GM13977 (cell line): ENCODE measurements at places on chromosomes 2 and 18.
A peak's percentile ranks its signal among the peaks of the same experiment; 100 is the strongest.

- DNase-seq = peak; percentile 67
These were observed 13.1 kb downstream of the HS6ST1 start for GRCh38 chr2:128305555-128306080.

GRCh38 chr18:76479351-76480238 is 15.4 kb downstream of the ZNF516 start:
- DNase-seq = no peak

GRCh38 chr2:215354771-215355695 is 43.2 kb downstream of the ATIC start:
- no peak for DNase-seq

DNA sequence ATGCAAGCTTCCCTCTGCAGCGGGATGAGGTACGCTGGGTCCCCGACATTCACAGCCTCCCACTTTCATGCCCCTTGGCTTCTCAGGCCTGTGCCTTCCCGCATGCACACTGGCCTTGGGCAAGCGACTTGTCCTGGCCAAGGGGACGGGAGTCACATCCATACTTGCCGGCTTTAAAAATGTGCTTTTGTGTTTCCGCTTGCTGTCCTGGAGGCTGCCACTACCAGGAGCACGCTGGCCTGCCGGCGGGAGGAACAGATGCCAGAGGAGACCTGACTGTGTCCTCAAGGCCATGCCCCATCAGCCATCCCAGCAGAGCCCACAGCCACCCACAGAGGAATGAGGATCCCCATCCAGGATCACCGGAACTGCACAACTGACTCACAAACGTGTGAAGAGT is 36.9 kb upstream of the SMIM21 start:
- no peak for DNase-seq

GRCh38 chr2:15177103-15177502 is 384.0 kb downstream of the NBAS start:
- DNase-seq = peak; percentile 62

DNA sequence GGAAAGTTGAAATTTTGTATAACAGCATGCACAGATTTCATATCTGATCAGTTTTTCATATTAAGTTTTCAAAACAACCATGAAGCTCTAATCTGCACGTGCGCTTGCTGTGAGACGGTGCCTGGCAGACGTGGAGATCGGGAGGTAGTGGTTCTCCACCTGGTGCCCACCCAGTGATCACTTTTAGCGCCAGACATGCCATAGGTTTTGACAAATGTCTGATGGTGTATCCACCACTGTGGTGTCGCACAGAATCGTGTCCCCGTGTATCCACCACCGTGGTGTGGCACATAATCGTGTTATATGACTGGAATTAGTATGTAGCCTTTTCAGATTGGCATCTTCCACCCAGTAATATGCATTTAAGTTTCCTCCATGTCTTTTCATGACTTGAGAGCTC is 40.9 kb upstream of the KCNG2 start:
- DNase-seq = no peak

GRCh38 chr2:25201265-25201664 is 32.9 kb upstream of the POMC start:
- DNase-seq = no peak

DNA sequence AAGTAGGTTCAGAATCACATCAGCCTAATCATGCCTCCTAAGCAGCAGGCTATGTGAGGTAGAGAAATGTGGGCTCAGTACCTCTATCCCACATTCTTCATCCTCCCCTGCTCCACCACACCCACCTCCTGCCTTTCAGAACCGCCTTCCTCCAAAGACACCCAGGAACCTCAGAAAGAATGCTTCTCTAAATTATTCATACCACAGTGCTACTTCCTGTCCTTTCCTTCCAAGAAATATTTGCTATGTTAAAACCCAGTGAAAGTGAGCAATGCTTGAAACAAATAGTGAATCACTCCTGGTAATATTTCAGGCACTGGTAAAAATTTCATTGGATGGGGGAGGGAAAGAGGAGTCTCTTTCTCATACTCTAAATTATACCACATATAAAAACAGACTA is 24.0 kb upstream of the CREB1 start:
- no peak for DNase-seq

DNA sequence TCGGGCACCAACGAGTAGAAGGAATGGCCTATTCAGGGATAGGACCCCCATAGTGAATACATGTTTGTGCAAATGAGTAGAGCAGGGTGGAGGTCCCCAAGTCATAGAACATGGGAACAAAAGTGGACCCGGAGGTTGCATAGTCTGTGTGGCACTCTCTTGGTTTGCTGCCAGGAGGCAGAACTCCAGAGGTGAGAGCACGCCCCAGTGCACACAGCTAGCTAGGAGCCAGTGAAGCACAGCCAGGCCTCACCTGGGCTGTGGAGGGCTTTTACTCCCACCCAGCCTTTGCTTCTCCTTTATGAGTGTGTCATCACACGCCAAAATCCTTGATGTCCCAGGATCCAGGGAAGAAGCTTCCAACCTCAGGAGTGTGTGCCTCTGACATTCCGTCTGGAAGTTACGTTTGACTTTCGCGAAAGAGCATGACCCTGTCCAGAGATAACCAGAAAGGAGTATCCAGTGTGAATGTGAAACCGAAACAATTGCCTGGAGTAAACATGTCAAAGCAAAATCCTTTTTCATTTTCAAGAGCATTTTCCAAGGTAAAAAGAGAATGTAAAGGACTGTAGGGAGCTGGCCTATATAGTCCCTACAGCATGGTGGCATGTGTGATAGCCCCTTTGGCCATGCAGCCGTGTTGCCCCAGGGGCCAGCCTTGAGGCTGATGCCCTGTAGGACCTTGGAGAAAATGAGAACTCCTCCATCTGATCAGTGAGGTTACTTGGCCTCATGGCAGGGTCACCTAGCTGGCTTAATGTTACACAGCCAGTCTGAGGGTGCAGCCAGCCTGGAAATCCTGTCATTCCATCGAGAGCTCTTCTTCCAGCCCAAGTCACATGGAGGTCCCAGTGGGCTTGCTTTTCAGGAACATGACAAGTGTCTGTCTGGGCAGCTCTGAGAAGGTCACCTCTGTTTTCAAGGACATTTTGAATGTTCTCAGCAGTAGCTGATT is 8.8 kb downstream of the TRIB2 start:
- no peak for DNase-seq

DNA sequence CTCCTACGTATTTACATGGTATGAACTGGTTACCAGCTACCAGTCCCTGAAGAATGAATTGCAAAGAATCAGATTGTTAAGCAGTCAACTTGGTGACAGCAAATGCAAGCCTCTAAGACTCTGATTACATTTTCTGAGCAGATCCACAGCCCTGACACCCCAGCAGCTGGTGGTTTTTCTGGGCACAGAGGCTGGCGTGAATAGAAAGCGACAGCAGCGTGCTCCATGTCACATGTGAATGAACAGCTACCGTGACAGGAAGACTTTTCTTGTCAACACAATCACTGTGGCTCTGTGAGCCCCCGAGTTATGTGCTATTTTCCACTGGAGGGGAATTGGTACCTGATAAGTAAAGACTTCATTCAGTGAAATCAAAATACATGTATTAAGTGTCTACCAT is 93.2 kb upstream of the CBLN2 start:
- DNase-seq = no peak

DNA sequence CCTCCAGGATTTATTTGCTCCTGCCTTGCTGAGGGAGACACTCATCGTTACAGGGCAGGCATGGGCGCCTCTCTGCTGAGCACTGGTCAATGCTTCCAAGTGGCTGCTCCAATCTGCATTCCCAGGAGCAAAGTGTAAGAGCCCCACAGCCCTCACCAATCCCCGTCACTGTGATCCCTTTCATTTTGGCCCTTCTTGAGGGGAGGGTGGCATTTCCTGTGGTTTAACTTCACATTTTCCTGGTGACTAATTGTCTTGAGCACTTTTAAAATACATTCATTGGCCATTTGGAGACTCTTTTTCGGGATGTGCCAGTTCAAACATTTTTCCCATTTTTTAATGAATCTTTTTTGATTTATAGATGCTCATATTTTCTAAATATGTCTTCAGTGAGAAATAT is 33.0 kb downstream of the TPO start:
- DNase-seq = no peak

- DNase-seq = no peak
These were observed 1.7 kb downstream of the CYP27A1 start for GRCh38 chr2:218783688-218784087.

DNA sequence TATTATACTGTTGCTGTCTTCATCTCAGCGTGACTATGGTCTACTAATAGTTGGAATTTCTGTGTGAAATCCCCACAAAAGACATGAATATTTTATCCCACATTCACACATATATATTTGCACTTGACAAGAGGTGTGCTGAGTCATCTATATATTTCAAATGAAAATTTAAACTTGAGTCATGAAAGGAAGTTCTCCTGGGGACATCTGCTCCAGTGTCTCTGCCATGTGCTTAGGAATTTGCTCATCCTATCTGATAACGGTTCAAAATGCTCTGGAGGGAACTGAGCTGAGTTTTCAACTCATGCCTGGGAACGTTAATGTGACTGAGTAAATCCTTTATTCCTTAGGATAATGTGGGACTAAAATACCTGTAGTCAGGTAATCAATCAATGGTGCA is 326.2 kb upstream of the MEX3C start:
- DNase-seq = no peak

DNA sequence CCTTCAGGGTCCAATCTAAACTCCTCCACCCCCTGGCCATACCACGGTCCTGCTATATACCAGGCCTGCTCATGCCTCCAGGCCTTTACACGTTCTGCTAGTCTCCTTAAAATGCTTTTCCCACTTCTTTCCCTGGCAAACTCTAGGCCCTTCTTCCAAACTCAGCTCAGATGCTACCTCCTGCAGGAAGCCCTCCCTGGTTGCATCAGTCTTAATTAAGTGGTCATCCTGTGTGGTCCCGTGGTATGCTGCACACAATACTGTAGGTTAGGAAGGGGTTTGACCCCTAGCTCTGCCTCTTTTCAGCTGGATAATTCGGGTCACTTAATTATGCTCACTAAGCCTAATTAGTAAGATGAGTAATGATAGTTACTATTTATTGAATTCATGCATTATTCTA is 85.9 kb upstream of the SP3 start:
- no peak for DNase-seq

- no peak for DNase-seq
These were observed 57.6 kb downstream of the SFXN5 start for GRCh38 chr2:73013936-73014335.

DNA sequence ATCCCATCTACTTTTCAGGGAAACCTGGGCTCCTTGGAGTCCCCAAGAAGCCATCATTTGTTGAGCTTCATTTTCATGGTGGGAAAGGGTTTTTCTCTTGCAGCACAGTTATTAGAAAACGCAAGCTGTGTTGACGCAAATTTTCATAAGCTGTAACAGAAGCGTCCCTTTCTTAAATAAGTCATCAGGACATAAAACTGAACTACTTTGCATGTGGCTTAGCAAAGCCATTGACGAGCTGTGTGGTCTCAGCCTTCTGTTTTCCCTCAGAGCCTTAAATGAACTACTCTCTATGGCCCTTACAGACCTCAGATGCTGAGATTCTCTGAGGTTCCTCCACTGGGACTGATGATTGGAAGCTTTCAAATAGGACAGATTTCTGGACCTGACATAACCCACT is 85.1 kb downstream of the ARL4C start:
- DNase-seq = peak; percentile 45

DNA sequence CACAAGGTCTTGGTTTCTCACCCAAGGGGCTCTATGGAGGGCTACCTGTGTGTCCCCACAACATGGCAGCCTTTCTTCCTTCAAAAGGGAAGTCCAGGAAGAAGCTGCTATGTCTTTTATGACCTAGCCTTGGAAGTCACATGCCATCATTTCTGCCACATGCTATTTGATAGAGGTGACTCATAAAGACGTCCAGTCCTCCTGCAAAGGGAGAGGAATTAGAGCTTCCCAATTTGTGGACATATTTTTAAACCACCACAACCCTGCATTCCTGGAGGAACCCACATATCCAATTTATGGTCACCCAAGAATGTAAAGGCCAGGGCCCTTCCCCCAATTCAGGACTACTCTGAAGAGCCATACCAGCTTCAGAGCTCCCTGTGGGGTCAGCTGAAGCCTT is 246.2 kb downstream of the CYP26B1 start:
- DNase-seq = no peak

DNA sequence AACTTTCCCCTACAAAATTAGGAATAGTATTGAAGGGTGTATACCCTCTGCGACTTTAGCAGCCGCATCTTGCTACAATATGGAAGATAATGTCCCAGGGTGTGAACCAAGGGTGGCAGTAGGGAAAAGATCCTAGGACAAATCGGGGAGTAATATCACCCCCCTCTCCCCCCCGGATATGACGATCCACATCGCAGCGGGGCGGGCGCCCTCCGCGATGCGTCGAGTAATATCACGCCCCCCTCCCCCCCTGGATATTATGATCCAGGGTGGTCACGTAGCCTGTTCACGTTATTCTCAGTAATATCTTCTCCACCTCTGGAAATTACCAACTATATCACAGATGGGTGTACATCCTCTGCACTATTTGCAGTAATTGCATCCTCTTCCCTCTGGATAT is 82.9 kb downstream of the DAPL1 start:
- DNase-seq = no peak

DNA sequence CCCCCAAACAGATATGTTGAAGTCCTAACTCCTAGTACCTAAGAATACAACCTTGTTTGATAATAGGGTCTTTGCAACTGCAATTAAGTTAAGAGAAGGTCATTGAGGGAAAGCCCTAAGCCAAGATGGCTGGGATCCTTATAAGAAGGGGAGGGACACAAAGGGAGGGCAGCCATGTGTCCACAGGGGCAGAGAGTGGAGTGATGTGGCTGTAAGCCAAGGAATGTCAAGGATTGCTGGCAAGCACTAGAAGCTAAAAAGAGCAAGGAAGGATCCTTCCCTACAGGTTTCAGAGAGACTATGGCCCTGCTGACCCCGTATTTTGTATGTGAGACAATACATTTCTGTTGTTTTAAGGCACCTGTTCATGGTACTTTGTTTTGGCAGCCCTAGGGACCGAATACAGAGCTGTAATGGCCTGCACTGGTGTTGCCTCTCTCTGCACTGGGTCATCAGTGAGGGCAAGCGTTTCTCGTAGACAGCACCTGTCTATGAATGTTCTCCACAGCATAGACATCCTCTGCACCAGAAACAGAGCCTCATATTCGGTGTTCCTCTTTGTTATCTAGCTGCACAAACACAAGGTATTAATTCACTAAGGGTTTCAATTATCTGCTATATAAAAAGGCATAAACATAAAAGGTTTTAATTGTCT is 75.4 kb upstream of the AQP4 start:
- DNase-seq = no peak
